ENCODE measurements at places on chromosomes 11 and 22. TPM values are rescaled to one million over a fixed set of nuclear protein-coding genes. Genes with fewer than 3 reads are reported as not detected.

The C1QTNF5 gene
- total RNA-seq: 22.6 TPM

The PGR gene
- total RNA-seq: 1.1 TPM

The CCDC188 gene
- total RNA-seq: 3.5 TPM

The MRGPRF gene
- 33.0 TPM for total RNA-seq

The NFAM1 gene
- under 0.01 TPM for total RNA-seq

The P2RY6 gene
- 2.6 TPM for total RNA-seq

The CRYBA4 gene
- total RNA-seq: not detected

The OR5L1 gene
- not detected for total RNA-seq

The SLC22A8 gene
- total RNA-seq: not detected

The SHANK3 gene
- total RNA-seq: 0.79 TPM

The ZNF280B gene
- under 0.01 TPM for total RNA-seq

The CARD18 gene
- total RNA-seq: not detected

The GGTLC3 gene
- total RNA-seq: not detected

The P4HA3 gene
- total RNA-seq: 10.6 TPM

The TALDO1 gene
- total RNA-seq: 213 TPM

The CDC42BPG gene
- total RNA-seq: 0.25 TPM

The CAPN5 gene
- 28.3 TPM for total RNA-seq

The PSMA1 gene
- 151 TPM for total RNA-seq
